SJSA1 (cell line): ENCODE measurements at places on chromosomes 3 and 15. TPM values are rescaled to one million over a fixed set of nuclear protein-coding genes. Genes with fewer than 3 reads are reported as not detected.

GRCh38 chr15:33533197-33533596, 222.4 kb downstream of the RYR3 start:
- DNase-seq: no peak
- H3K36me3 ChIP-seq: no peaks in the 10 kb centered on the region
- no peak overlapping the region for H3K27ac ChIP-seq
- H3K4me1 ChIP-seq: no peaks in the 10 kb centered on the region
- peaks cover 8% of the 10 kb centered on the region; the same call in 1 of the 2 replicates for H3K27me3 ChIP-seq
- H3K4me3 ChIP-seq: no peak overlapping the region

DNA sequence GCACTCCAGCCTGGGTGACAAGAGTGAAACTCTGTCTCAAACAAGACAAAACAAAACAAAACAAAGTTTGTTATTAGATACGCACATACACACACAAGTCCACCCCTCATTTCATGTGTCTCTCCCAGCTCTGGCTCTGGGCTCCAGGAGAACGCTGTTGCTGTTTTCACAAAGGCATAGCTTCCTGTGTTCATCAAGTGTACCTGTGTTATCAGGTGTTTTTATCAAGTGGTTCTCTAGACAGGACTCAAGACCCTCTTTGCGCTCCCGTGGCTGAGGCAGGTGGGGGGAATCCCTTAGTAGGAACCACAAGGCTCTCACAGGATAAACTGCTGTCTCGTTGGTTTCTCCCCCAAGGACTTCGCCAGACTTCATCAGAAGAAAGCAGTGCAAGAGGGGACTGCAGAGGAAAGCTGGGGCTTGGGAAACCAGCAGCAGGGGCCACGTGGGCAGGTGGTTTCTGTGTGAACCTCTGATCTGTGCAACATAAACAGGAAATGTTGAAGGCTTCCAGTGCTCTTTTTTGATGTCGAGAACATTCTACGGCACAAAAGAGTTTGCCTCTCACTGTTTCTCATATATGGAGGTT, 6.9 kb upstream of the PPP1R2 start:
- H3K36me3 ChIP-seq: no peaks in the 10 kb centered on the region
- H3K4me3 ChIP-seq: no peak overlapping the region
- H3K27ac ChIP-seq: no peak overlapping the region
- no peaks in the 10 kb centered on the region for H3K27me3 ChIP-seq

GRCh38 chr15:32844118-32844711, 126.4 kb downstream of the GREM1 start:
- H3K27ac ChIP-seq: no peak overlapping the region
- no peaks in the 10 kb centered on the region for H3K27me3 ChIP-seq
- peaks cover 6% of the 10 kb centered on the region; the same call in 1 of the 2 replicates for H3K36me3 ChIP-seq
- no peak overlapping the region for H3K4me3 ChIP-seq

- no peak overlapping the region for H3K4me3 ChIP-seq
- no peak overlapping the region for H3K27ac ChIP-seq
- no peaks in the 10 kb centered on the region for H3K27me3 ChIP-seq
- DNase-seq: no peak
These were observed 7.6 kb downstream of the MAN2A2 start for GRCh38 chr15:90910441-90911301.

Gene SLC12A8
- 6.3 and 12.4 TPM in 2 replicates for total RNA-seq

Gene MKRN2
- total RNA-seq: 39.1 and 40.0 TPM in 2 replicates
